Type B pancreatic cell (in vitro differentiated cells): ENCODE measurements at places on chromosomes 4 and X. TPM values are rescaled to one million over a fixed set of nuclear protein-coding genes. Genes with fewer than 3 reads are reported as not detected.

- DNase-seq = no peak
Measured at GRCh38 chr4:8472689-8473197, 32.2 kb downstream of the TRMT44 start.

- no peak for DNase-seq
Measured at GRCh38 chr4:1008840-1009541, 2.4 kb upstream of the FGFRL1 start.

DNA sequence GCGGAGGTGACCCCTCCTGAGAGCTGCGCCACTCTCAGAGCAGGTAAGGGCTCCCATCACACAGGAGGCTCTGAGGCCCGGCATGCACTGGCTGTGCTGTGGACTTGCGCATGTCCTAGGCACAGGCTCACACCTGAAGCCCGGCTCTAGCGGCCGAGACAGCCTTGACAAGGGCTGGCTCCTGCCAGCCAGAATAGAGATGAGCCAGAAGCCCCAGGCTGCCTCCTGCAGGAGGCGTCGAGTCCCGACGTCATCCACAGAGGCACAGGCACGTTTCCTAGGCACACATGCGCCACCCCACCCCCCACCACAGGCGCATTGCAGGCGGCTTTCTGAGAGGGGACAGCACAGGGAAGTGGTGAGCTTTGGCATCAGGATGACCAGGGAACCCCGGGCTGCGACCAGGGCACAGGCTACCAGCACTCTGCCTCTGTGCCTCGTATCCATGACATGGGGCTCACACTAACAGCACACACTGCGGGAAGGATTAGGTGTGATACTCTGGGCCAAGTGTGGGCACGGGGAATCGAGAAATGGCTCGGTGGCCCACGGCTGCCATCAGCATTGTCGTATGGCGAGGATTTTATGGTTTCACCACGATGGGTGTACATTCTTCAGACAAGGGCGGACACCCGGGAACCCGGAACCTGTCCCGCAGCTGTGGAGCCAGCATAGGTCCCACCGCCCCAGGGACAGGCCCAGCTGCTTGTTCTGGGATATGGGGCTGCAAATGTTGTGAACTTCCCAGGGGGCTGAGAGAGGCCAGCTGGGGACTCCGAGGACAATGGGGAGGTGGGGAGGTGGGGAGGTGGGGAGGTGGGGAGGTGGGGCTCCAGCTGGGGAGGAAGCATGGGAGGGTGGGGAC lies 90.7 kb upstream of the ADRA2C start:
- DNase-seq = no peak

GRCh38 chrX:135200297-135200696 lies 29.1 kb upstream of the CT55 start:
- no peak for DNase-seq

Gene HS3ST1
- 2.5 and 4.6 TPM in 2 replicates for total RNA-seq

Gene MAOB
- total RNA-seq = 5.5 and 20.8 TPM in 2 replicates
